ENCODE measurements at places on chromosomes 7 and 10. TPM values are rescaled to one million over a fixed set of nuclear protein-coding genes. Genes with fewer than 3 reads are reported as not detected.

Gene NEURL1
- total RNA-seq, result 4.2 TPM

GRCh38 chr7:90119178-90119971, 34.9 kb upstream of the STEAP1 start:
- DNase-seq, result no peak

Gene BHLHA15
- not detected for total RNA-seq

DNA sequence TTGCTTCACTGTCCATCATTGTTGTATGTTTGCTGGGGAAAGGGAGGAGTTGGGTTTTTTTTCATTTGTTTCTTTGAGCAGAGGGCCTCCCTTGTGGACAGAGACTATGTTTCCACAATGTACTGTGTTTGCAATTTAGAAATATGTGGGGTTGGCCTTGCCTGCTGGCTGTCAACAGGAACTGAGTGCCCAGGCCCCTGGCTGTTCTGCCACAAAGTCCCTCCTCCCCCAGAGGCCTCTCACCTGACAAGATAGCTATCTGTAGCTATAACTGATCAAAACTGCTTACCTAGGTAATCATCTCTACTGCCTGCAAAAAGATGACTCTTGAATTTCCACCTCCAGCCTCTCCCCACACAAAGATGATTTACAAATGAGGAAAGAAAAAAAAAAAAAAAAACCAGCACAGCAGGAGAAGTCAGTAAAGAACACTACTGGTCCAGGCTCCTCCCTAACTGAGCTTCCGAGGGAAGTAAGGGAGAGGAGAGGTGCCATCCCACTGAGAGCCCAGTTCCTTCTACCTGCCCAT, 121.8 kb downstream of the SGMS1 start:
- no peak for DNase-seq

GRCh38 chr10:108496106-108496505, 1331.6 kb upstream of the SORCS1 start:
- DNase-seq, result no peak

Gene SH2B2
- total RNA-seq, result 8.8 TPM

DNA sequence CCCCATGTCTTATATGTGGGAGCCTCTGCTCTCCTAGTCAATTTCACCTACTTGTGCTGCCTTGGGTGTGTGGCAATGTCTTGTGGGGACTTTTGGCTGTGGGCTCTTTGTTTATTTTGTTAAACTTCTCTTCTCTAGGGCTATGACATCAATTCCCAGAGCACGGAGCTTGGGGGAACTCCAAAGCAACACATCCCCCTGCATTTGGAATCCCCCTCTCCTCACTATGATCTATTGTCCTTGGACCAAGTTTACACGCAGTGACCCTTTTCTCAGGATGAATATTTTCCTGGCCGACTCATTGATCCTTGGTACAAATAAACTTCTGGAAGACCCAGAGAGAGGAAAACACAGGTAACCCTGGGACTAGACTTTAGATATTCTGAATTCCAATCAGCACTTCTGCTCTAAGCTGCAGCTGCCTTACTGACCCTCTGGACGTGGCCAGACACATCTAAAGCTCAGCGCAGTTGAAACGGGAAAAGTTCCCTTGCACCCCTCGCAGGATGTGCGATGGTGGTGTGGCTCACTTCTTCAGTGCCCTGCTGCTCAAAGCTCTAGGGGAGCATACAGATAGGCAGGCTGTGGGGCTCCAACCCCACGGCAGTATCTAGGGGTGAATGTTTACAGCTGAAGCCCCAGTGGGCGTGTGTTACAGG, 110.8 kb downstream of the TMEM178B start:
- no peak for DNase-seq

Gene CCL24
- not detected for total RNA-seq

- no peak for DNase-seq
These were observed 53.5 kb downstream of the HTR7 start for GRCh38 chr10:90804354-90804753.

DNA sequence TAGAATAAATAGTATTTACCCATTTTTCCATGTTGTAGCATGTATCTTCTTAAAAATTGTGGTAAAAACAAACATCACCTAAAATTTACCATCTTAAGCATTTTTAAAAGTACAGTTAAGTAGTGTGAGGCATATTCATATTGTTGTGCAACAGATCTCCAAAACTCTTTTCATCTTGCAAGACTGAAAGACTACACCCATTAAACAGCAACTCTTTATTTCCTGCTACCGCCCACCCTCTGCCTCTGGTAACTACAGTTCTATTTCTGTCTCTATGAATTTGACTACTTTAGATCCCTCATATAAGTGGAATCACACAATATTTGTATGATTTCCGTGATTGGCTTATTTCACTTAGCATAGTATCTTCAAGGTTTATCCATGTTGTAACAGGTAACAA, 40.0 kb upstream of the AGBL3 start:
- DNase-seq, result no peak

Gene SRRM3
- total RNA-seq, result 9.8 TPM

DNA sequence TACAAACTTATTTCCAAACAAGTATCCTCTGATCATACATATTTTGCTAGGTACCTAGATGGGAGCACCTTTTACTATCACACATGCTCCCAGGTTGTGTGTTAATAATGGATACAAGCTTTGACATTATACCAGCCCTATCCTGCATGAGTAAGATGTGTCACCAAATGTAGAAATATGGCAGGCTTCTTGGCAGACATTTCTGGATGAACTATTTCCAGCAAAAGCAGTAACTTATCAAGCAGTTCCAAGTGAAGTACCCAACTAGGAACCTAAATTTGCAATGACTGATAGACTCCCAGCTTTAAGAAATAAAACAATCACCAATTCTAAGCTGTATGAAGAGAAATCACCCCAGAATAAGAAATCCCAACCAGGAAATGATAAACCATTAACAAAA, 103.7 kb upstream of the TMEM72 start:
- no peak for DNase-seq

DNA sequence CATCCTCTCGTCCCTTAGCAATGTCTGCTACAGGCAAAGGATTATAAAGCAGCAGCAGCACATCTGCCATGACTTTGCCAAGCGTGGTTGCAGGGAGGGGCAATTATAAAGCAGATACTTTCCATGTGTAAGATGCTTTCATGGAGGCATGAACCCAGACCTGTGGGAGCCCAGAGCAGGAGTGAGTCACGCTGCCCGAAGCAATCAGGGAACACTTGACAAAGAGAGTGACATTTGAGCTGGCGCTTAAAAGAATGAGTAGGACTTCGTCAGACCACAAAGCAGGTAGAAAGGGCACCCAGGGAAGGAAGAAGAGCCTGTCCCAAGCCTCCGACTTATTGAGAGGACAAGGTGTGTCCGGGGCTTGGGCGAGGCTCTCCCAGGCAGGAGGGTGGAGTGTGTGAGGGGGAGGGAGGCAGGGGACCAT, 147.2 kb downstream of the MYOF start:
- no peak for DNase-seq

Gene MOGAT3
- total RNA-seq, result not detected

Gene PSPH
- 13.3 TPM for total RNA-seq

DNA sequence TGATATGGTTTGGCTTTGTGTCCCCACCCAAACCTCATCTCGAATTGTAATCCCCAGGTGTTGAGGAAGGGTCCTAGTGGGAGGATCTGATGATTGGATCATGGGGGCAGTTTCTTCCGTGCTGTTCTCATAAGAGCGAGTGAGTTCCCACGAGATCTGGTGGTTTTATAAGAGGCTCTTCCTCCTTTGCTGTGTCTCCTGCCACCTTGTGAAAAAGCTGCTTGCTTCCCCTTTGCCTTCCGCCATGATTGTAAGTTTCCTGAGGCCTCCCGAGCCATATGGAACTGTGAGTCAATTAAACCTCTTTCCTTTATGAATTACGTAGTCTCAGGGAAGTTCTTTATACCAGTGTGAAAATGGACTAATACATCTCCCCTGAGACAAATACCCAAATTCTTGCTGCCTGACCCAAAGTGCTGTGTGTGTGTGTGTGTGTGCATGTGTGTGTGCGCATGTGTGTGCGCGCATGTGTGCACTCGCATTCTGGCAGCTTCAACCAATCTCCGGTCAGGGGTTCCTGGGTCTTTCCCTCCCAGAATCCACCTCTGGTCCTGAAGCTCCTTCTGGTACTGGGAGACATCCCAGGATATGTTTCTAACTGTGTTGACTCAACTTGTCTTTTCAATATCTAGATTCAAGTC, 98.1 kb upstream of the LRRC4 start:
- peak; percentile 70 for DNase-seq

DNA sequence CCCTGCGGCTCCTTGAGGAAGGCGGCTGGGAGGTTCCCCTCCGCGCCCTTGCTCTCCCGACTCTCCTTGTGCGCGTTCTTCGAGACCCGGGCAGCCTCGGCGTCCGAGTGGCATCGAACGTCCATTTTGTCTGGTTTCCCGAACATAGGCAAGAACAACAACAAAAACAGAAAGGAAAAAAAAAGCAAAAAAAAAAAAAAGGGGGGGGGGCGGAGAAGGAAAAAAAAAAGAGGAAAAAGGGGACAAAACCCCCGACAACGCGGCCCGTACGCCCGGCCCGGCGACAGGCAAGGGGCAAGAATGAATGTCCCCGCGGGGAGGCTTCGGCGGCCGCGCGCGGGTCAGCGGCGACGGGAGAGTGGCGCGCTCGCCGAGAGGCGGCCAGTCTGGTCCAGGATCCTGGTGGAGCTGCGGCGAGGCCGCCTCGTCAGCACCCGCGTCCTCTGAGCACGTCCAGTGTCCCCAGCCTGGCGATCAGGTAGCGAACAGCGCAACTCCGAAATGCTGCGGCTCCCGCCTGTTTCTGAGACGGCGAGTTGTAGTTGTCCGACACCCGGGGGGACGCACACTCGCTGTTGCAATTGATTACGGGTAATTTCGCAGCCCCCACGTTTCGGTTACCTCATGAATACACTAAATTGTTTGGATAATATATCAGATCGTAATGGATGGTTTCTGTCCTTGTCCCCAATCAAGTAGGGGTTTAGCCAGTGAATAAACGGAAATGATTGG, at the start of gene VAX1:
TSS of gene VAX1 (minus strand) at position 360 of the 732 bp plus-strand sequence. CDS start at position 146, 214 bp downstream.
- DNase-seq, result no peak

DNA sequence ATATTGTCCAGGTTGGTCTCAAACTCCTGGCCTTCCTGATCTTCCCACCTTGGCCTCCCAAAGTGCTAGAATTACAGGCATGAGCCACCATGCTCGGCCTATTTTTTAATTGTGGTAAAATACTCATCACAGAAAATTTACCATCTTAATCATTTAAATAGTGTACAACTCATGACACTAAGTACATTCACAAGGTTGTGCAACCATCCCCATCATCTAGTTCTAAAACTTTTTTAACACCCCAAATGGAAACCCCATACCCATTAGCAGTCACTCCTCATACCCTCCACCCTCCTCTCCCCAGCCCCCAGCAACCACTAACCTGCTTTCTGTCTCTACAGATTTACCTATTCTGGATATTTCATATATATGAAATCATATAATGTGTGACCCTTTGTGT, 90.3 kb downstream of the DOCK4 start:
- DNase-seq, result no peak

Gene LRRC18
- not detected for total RNA-seq

Gene AKR1C3
- total RNA-seq, result 45.4 TPM

DNA sequence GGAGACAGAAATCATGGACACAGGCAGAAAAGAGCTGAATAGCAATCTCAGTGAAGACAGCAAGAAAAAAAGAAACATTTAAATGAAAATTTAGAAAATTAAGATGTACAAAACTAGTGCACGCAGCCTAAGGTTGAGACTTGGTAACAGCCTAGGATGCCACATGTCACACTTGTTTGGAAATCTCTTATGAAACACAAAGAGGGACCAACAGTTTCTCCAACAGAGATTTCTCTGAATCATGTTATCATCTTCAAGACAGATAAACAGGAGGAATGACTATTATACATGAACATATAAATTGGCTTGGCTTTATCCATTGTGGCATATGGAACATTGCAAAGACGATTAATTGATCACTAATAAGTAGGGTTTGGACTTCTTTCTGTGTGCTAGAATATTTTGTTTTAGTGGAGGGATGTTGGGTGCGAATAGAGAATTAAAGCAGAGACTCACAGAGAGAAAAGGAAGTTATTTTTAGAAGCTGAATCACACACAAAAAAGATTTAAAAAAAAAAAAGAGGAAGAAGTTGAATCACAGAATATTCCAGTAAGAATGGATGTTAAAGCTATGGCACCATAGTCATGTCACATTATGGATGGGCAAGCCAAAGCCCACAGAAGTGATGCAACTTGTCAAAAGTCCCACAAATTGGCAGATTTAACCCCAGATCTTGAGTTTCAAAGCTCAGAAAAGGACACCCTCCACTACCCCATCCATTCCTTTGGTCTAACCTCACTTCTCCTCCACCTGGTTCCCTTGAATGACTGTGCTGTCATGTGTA, 91.6 kb downstream of the MYOF start:
- no peak for DNase-seq

DNA sequence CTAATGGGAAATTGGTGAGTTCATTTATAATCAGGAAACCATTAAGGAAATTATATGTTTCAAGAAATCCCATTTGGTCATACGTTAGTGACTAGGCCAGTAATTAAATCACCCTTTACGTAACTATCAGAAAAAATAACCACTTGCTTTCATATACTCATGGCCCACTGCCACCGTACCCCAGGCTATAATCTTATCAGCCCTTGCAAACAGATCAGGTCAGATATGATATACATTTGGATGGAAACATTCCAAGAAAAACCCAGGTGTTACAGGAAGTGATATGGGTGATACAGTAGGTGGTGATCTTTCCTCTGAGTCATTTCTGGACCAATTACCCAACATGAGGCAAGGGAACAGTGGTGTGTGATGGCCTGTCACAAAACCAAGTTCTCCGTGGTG, 481.0 kb upstream of the SEMA3A start:
- no peak for DNase-seq

- DNase-seq, result no peak
These were observed 65.1 kb downstream of the TSPAN12 start for GRCh38 chr7:120792861-120793130.

DNA sequence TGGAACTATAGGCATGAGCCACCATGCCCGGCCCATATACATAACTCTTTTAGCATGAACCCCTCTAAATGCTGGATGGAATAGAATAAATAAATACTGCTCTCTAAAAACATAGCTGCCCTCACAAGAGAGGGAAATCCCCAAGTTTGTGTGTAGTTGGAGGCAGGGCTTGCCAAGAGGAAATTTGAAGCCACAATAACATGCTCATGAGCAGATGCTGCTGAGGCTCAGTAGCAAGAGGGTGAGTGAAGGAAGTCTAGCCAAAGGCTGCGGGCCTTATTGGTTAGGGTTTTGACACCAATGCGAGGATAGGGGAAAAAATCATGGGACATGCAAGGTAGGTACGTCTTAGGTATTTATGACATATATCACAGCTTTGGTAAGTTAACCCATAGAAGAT, 17.3 kb downstream of the TPK1 start:
- DNase-seq, result no peak
